ENCODE measurements at places on chromosomes 13 and 19.

DNA sequence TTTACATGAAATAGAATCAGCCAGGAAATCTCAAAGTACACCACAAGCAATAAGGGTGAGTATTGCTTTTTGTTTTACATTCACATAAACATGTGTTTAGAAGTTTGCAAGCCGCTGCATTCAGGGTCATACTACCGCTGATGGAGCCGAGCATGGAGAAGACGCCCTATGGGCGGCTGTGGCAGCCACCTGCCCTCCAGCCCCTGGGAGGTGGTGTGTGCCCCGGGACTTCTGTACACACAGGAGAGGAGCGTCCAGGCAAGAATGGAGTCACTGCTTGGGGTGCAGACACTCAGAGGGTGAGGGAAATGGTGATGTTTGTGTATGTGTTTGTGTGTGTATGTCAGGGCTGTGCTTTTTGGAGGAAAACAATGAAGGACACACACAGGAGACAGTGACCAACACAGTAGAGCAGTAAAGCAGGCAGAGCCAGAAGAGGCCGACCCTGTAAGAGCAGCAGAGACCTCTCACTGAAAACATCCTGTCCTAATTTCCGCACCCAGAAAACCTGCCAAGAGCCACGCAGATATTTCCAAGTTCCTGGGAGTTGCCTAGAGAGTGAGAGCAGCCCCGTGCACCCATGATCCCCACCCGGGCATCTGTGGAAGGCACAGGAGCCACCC lies 108.1 kb upstream of the GJB6 start:
- no peak for DNase-seq

- DNase-seq, result no peak
Measured at GRCh38 chr19:55443045-55443823, at the start of gene SHISA7. Gene SHISA7 (minus strand): TSS chr19:55443300. CDS start chr19:55442863, 437 bp downstream.

- no peak for DNase-seq
Measured at GRCh38 chr19:18204394-18205199, 755 bp upstream of the RAB3A start.

DNA sequence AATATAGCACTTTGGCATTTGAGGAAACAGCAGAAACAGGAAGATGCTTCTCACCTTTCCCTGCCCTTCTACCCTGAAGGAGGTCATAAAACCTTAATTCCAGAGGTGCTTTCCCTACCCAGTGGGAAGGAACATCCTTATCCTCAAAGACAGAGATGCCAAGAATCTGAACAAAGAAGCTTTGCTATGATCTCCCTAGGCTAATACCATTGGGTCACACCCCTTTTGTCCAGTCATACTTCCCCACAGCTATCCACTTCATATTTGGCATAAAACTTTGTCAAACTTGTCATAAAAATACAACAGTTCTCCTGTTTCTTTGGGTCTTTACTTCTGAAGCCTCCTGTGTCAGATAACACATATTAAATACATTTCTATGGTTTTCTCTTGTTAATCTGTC lies 21.7 kb upstream of the RXFP2 start:
- DNase-seq, result no peak

- DNase-seq, result no peak
Measured at GRCh38 chr13:41409611-41410010, 47.7 kb upstream of the RGCC start.

DNA sequence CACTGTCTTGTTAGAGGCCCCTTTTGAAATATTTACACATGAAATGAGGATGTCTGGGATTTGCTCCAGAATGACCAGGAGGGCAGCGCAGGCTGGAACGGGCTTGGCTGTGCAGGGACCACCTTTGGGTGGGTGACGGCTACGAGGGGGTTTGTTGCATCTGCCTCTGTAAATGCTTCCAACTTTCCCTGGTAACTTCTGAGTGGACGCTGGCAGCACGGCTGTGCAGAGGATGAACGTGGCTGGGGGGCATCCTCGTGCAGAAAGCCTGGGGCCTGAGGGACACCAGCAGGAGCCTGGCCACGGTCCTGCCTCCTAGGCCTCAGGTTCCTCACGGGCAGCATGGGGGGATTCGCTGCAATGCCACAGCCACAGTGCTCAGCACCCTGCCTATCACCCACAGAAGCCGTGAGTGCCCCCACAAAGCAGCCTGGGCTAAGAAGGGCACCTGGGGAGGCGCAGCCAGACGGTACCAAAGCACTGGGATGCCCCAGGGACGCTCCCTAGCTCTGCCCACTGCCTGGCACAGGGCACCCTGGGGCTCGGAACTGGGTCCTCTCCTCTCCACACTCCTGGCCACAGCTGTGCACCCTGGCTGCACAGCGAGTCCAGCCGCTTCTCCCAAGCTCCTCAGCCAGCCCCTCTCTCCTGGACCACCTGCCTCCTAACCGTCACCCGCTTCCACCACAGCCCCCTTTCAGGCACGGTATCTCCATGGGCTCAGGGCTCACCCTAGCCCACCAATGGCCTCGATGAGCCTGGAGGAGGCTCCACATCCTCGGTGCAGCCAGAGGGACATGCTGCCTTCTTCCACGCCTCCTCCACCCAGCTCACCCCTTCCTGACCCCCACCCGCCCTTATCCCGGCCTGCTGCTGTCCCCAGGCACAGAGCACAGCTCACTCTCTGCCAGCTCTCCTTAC lies 44.5 kb downstream of the MLLT1 start:
- no peak for DNase-seq
